ENCODE measurements at places on chromosomes 4 and X.
A peak's percentile ranks its signal among the peaks of the same experiment; 100 is the strongest.

GRCh38 chr4:109690690-109691410, 12.4 kb downstream of the CASP6 start:
- no peak for DNase-seq

DNA sequence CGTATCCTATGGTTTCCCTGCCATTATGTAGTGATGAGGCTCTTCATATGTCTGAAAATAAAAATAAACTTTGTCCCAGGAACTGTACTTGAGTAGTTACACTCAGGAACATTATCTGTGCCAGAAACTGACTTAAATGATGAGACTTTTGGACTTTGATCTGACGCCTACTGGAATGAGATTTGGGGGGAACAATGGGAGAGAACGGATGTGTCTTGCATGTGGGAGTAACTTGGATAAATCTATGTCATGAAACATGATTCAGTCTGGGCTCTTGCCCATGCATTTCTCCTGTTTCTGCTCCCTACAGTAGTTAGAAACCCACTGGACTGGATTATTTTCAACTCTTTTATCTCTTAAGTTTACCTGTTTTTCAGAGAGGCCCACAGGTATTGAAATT, 2351.4 kb downstream of the PCDH7 start:
- DNase-seq, result no peak

- DNase-seq, result no peak
Observed at GRCh38 chr4:27720010-27720766, 859.5 kb downstream of the STIM2 start.

DNA sequence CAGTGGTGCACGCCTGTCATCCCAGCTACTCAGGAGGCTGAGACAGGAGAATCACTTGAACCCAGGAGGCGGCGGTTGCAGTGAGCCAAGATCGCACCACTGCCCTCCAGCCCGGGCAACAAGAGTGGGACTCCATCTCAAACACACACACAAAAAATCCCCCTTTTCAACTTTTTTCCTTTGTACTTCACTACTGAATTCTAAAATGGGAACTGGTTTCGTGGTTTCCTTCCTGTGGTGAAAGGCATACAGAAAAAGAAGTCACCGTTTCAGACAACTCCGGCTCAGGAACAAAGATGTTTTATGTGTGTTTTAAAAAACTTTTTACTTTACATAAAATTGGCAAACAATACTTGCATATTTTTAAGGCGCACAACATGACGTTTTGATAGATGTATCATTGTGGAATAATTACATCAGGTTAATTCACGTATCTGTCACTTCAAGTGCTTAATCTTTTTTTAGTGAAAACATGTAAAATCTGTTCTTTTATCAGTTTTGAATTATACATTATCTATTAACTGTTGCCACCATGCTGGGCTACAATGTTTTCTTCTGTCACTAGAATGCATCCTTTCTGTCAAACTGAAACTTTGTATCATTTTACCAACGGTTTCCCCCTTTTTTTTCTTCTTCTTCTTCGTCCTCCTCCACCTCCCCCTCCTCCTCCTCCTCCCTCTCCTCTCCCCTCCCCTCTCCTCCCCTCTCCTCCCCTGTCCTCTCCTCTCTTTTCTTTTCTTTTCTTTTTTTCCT, 186.0 kb downstream of the CRLF2 start:
- DNase-seq, result no peak

- DNase-seq, result no peak
Observed at GRCh38 chr4:11264841-11265240, 163.9 kb downstream of the HS3ST1 start.

DNA sequence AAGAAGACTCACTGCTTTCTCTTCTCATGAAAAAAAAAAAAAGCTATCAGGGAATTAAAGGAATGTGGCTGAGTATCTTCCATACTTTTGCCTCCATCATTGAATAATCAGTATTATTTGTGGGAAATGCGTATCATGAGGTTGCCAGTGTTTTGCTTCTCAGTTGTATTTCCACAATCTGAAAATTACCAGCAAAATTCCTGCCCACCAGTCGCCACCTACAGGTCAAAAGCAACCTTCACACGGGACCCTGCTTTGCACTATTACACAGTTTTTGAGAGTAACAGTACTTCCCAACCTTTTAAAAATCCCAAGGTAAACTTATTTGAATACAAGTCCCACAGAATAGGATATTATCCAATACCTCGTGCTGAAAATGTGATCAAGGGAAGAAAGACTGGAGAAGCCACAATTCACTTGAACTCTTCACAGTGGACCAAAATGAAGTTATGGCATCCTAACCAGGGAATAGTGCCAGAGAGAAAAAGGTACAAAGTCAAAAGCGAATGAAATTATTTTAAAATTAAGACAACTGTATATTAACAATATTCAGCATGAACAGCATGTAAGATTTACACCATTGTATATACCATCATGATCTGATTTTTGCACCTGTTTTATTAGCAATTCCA, 30.4 kb downstream of the PGRMC1 start:
- DNase-seq, result no peak

- DNase-seq, result no peak
Observed at GRCh38 chr4:96149894-96150293, 310.0 kb downstream of the PDHA2 start.

GRCh38 chr4:47942081-47942819, 27.9 kb upstream of the NFXL1 start:
- DNase-seq, result no peak

DNA sequence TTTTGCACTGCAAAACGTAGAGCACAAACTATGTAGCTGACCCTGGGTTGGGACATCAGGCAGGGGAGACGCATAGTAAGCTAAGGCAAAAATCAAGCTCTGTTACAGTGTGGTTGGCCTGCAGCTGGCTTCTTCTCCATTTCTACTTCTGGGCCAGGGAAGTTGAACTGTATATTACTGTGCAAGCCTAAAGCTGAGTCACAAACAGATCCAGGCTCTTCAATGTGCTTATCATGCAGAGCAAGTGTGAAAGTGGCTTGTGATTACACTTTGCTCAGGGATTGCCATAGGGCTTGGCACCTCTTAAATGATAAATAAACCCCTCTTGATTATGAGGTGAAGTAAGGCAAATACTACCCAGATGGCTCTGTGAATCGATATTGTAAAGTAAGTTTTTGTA, 40.5 kb downstream of the CLDN34 start:
- DNase-seq, result no peak

GRCh38 chr4:99593781-99594641, 19.4 kb downstream of the MTTP start:
- DNase-seq, result no peak

GRCh38 chr4:11894977-11895376, 466.3 kb upstream of the HS3ST1 start:
- DNase-seq, result no peak

DNA sequence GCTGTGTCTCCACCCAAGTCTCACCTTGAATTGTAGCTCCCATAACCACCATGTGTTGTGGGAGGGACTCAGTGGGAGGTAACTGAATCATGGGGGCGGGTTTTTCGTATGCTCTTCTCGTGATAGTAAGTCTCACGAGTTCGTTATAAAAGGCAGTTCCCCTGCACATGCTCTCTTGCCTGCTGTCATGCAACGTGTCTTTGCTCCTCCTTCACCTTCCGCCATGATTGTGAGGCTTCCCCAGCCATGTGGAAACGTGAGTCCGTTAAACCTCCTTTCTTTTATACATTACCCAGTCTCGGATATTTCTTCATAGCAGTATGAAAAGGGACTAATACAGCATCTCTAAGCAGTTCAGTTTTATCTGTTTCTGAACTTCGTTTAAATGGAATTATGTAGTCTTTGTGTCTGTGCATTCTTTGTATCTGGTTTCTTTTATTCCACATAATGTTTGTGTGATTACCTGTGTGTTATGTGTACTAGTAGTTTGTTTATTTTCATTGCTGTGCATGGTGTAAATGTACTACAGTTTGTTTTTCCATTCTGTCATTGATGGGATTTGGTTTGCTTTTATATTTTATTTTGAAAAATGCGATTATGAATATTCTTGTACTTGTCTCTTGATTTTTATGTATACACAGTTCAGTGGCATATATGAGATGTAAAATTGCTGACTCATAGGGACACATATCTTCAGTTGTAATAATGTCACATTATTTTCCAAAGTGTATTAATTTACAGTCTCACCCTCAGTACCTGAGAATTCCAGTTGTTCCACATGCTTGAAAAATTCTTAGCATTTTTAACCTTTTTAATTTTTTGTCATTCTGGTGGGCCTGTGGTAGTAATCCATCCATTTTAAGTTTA, 304.9 kb downstream of the GBA3 start:
- DNase-seq, result no peak

- no peak for DNase-seq
Observed at GRCh38 chr4:88101165-88101564, 57.3 kb downstream of the ABCG2 start.

GRCh38 chrX:37817579-37817978, 29.8 kb downstream of the DYNLT3 start:
- no peak for DNase-seq

GRCh38 chr4:1502976-1503375, 96.7 kb upstream of the NKX1-1 start:
- DNase-seq, result no peak

DNA sequence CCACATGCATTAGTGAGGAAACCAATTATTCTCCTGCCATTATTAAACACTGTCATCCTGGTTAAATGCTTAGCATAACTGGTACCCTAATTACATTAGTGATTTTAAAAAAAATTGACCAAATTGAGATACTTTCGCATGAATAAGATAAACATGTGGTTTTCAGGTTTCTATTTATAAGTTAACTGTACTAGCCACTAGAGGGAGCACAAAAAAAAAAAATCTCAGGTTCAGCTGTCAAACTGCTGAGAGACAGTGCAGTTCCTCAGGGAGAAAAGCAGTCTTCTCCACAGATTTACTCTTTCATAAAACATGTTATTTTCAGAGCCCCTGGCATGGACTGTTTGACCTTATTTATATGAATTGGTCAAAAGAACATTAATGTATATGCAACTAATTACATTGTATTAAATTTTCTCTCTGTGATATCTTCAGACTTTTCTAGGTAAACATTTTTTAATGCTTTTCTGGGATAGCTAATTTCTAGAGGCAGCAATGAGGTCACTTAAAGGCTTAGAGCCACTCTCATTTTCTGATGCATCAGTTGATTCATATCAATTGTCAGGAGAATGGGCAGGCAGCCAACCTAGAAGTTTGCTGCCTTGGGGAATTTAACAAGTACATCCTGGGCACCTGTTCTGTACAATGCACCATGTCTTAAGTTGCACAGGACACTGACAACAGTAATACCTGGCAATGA, 167.5 kb downstream of the CDS1 start:
- DNase-seq, result peak; percentile 31

GRCh38 chrX:37986893-37987292, 19.5 kb upstream of the SYTL5 start:
- no peak for DNase-seq

GRCh38 chr4:57926311-57926710, 816.1 kb upstream of the IGFBP7 start:
- no peak for DNase-seq

DNA sequence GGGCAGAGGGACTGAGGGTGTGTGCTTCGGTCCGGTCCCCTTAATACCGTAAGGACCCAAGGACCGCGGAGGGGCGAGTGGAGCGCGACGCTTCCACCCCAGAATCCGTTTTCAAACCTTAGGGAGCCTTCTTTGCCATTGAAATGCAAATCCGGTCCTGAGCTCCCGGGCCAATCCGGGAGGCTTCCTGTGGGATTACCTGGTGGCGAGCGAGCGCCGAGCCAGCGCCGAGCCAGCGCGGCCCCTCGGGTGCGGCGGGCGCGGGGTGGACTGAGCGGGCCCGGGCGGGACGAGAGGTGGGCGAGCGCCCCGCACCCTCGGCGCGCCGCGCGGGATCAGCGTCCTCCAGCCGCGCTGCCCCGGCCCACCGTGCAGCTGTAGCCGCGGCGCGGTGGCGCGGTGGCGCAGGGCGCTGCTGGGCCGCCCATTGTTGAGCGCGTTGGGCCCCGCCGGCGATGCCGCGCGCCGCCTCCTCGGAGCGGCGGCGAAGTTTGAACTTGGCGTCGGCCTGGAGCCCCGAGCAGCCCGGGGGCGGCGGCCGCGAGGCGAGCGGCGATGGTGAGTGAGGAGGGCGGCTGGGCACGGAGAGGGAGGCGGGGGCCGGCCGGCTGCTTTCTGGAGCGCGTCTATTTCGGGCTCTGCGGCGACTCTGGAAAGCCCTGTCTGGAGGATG, 208.7 kb downstream of the SOWAHB start:
- no peak for DNase-seq

- peak; percentile 82 for DNase-seq
Observed at GRCh38 chr4:106583567-106583966, 215.0 kb upstream of the GIMD1 start.

DNA sequence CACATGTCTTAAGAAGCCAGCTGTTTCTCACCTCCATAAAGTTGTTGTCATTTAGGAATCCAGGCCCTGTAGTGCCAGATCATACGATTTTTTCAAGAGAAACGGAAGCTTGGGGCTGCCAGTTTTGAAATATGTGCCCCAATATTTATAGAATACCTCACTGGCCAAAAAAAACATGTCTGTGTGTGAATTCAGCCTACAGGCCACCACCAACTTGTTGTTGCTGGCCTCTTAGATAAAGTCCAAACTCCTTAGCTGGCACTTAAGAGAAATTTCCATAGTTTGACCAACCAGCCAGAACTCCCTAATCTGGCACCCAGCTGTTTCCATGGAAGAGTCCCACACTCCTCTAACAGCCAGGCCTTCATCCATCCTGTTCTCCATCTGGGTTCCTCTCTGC, 74.1 kb downstream of the WDR19 start:
- DNase-seq, result peak; percentile 39

- no peak for DNase-seq
Observed at GRCh38 chr4:8682725-8683124, 90.2 kb downstream of the CPZ start.

DNA sequence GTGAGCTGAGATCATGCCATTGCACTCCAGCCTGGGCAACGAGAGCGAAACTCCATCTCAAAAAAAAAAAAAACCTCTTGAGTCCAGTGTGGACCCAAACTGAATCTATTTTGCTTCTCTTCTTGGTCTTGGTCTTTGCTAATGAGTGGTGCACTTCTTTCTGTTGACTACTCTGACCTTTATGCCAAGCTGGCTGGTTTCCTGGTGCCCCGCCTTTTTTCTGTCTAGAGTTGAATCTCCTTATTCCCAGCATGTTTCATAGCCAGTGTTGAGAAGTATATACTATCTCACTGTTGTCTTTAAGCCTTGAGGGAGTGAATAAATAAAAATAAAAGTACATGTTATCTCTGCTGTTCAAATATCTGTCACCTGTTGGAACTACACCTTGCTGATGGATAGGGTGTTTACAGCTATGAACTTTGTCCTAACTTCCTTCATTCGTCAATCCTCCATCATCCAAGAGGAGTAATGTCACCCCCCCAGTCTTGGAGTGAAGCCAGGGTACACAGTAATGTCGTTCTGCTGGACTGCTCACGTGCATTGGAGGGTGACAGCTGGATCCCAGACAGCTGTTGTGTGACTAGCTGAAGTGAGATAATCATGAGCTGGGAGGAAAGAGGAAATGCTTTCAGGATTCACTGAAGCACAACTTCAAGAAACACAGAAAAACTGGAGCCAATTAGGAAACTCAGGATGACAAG, 99.3 kb upstream of the PRKG2 start:
- DNase-seq, result no peak
